AG04450 (cell line): ENCODE measurements at places on chromosomes 12 and 14.

GRCh38 chr14:103507751-103508150 is 14.9 kb downstream of the CKB start:
- no peak for DNase-seq

DNA sequence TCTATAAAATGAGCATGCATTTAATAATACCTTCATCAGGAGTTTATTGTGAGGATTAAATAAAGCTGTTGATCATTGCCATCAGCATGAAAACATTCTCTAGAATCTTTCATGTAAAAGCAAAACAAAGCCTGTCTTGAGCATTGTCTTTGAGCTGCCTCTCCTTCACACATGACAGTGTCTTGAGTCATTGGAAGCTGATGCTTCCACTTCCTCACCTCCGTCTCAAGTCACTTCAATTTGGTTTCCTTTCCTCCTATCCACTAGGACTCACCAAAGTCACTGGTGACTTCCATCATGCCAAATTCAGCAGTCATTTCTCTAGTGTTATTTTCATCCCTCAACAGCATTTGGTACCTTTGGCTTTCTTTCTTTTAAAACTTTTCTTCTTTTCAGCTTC is 31.6 kb upstream of the MYBPC1 start:
- no peak for DNase-seq

- no peak for DNase-seq
Measured at GRCh38 chr14:105093431-105094192, 28.4 kb upstream of the GPR132 start.

DNA sequence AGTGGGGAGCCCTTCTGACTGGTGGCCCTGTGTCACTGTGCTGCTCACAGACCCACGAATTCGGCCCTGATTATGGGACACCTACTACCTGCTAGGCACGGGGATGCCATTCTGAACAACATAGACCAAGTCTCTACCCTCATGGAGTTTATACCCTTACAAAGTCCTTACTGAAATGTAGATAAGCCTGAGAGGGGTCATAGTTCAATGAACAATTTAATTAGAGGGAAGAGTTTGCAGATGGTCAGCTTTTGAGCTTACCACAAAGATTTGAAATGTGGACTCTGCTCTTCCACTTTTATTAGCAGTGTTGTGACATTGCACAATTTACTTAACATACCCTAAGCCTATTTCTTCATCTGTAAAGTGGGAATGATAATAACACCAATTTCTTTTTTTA is 161.1 kb downstream of the MYRFL start:
- DNase-seq, result no peak

- no peak for DNase-seq
Measured at GRCh38 chr12:52837781-52838608, 3.9 kb upstream of the KRT79 start.

GRCh38 chr14:75196468-75196867 is 20.1 kb upstream of the TMED10 start:
- no peak for DNase-seq

GRCh38 chr12:57816001-57816854 is 2.3 kb downstream of the AVIL start:
- no peak for DNase-seq

DNA sequence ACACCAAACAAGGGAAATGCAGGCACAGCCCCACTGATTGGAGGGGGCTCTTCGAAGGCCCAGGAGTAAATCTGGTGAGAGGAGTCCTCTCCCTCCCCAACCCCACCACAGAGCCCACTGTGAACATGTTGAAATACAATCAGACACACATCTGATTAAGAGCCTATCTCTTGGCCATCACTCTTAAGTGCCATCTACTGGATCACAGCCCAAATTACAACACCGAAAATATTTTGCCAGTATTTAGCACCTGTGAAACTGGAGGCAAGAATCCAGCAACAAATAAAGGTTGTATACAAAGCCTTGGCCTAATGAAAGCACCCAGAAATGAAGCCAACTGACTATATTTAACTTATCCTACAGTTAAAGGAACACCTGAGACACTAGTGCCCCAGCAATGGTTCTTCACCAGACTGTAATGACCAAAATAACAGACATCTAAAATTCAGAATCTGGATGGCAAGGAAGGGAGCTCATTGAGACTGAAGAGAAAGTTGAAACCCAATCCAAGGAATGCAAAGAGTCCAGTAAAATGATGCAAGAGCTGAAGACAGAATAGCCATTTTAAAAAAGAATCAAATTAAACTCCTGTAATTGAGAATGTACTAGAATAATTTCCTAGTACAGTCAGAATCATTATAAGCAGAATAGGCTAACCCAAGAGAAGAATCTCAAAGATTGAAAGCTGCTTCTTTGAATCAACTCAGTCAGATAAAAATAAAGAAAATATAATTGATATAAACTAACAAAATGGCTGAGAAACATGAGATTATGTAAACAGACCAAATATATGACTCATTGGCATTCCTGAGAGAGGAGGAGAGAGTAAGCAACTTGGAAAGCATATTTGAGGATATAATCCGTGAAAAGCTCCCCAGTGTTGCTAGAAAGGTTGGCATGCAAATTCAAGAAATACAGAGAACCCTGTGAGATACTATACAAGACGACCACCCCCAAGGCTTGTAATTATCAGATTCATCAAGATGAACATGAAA is 1117.0 kb downstream of the FLRT2 start:
- DNase-seq, result no peak

DNA sequence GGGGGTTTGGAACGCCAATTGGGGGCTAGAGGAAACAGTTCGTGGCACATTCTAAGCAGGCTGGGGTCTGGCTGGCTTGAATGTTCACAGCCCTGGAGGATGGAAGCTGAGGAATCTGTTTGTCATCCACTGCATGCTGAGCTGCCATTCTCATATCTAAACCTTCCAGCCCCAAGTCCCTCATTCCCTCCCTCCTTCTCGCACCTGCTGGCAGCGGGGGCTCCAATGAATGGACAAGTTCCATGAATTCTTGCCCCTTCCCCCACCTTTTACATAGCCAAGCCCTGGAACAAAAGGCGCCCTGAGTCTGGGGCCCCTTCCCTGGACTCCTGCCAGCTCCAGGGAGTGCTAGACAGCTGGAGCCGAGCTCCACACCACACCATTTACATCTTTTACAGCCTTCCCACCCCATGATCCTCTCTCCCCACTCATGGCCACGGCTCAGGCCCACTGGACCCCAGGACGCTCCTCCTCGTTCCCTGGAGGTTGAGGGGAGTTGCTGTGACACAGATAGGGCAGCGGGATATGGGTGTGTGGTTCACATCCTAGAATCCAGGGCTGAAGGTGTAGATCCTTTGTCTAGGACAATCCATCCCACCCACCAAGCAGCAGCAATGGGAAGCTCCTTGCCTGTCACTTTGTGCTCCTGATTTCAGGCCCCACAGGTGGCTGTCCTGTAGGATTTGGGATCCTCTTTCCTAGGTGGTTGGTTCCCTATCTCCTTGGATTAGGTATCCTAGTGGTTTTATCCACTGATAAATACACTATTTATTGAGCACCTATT is 21.7 kb upstream of the VRTN start:
- no peak for DNase-seq
